ENCODE measurements at places on chromosomes 5 and 9.

DNA sequence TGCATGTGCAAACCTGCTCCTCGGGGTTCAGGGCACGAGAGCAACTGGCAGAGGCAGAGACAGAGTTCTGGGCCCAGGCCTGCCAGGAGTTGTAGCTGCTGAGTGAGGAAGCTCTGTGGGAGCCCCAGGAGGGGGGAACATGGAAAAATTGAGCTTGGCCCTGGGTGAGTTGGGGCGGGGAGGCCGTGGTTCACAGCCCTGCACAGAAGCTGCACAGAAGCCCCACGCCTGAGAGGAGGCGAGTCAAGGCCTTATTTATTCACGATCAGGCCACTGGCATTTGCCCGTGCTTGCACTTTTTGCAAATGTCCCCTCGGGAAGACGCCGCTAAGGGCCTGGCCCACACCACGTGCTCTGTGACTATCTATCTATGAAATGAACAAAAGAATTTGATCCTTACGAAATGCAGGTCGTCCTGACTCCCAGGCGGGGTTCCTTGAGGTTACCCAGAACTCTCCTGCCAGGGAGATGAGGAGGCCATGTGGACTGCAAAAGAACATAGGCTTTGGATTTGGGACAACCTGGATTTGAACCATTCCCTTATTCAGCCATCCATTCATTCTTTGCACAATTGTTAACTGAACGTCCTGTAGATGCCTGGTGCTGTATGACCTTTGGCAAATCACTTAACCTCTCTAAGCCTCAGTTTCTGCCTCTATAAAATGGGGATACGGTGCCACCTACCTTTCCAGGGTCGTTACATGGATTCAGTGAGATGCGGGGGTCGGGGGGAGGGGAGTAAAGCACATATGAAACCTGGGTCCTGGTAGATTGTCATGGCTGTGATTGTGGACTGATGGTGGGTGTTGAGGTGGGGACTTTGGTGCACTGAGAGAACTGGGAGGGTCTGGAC is 17.9 kb downstream of the COL27A1 start:
- no peak for DNase-seq

- DNase-seq: no peak
Observed at GRCh38 chr9:15468145-15468544, 42.6 kb downstream of the PSIP1 start.

DNA sequence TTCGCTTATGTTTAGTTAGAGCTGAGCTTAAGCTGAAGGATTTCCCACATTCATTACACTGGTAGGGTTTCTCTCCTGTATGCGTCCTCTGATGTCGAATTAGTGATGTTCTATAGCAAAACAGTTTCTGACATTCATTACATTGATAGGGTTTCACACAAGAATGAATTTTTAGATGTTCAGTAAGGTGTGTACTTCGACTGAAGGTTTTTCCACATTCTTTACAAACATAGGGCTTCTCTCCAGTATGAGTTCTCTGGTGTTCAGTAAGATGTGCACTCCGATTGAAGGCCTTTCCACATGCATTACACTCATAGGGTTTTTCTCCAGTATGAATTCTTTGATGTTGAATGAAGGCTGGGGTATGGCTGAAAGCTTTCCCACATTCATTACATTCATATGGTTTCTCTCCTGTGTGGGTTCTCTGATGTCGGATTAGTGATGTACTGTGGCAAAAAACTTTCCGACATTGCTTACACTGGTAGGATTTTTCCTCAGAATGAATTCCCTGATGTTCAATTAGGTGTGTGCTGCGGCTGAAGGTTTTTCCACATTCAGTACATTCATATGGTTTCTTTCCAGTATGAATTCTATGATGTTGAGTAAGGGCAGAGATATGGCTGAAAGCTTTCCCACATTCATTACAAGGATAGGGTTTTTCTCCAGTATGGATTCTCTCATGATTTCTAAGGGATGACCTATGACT is 14.6 kb downstream of the ZNF883 start:
- peak; percentile 2 for DNase-seq

DNA sequence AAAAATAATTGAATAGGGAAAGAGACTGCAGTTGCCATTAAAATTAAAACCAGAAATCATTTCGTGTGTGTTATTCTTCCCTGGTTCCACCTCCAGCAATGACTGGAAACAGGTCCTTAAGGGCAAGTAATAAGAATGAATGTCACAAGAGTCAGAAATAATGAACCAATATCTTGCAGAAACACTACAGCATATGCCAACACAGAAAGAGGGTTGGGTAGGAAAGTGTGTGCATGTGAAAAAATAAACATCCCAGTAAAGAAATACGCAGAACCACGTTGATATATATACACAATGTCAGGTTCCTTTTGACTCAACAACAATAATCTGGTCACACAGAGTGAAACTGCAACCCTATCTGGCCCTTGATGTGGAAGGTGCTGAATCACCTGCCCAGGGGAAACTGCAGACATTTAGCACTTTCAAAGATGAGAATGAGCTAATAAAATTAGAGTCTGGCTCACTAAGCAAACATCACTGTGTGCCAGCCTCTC is 15.0 kb downstream of the HMHB1 start:
- peak; percentile 25 for DNase-seq

- DNase-seq: no peak
Observed at GRCh38 chr5:10607023-10607665, 43.3 kb downstream of the ANKRD33B start.

DNA sequence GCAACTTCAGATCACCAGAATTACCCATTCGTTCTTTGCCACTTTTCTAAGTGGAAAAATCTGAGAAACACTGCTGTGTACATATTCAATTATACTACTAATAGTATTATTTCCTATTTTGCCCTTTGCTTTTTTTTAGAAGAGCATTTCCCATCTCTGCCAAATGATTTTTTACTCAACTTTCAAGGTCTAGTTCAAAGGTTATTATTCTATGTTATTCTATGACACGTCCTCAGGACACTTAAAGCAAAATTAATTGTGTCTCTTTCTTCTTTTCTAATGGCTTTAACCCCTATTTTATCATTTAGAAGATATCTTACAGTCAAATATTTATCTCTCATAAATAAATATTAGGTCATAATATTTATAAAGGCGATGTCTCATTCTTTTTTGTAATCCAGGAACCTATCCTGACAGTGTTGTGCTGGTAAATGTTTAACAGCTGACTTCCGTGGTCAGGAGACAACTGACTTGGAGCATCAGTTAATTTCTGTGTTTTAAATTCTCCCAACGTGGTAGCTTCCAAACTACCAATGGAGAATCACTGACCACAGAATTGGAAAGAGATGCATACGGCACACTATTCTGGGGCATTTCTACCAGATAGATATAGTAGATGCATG is 375.2 kb downstream of the ARRDC3 start:
- DNase-seq: no peak

DNA sequence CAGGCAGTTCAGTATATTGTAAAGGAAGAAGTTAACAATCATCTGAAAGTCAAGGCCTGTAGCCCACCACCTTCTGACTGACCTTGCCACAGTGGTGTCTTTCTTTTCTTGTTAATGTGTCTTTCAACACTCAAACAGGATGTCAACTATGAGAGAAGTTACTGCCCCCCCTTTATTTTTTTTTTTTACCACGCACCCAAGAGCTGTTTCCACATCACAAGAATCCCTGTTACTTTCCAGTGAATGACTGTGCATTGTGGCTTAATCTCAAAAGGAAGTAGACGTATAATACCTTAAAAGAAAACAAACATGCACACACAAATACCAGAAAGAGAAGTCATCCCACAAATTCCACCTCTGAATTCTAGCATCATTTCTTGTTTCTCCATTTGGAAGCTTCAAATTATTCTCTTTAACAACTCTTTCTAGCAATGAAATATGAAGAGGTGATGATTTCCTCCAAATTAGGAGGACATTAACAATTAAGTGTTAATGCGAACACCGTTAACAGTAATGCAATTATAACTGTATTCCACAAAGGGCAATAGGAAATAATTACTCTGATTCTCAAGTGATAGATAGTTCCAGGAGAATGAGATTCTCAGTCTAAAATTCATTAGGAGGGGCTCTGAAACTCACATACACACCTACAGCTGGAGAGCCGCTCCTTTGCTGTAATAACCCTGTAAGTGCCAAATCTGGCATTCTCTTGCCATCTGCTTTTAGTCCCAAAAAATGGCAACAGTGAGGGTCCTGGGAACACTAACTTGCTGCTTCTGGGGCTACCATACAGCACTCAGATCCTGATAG is 201.0 kb downstream of the EFNA5 start:
- DNase-seq: peak; percentile 70

- DNase-seq: no peak
Observed at GRCh38 chr5:67003685-67003934, 193.0 kb downstream of the CD180 start.

GRCh38 chr5:178058321-178059012 is 54.9 kb upstream of the N4BP3 start:
- no peak for DNase-seq

- peak; percentile 13 for DNase-seq
Observed at GRCh38 chr9:80061096-80061495, 489.3 kb downstream of the TLE4 start.

- DNase-seq: peak; percentile 14
Observed at GRCh38 chr5:38381361-38381760, 123.0 kb downstream of the EGFLAM start.

DNA sequence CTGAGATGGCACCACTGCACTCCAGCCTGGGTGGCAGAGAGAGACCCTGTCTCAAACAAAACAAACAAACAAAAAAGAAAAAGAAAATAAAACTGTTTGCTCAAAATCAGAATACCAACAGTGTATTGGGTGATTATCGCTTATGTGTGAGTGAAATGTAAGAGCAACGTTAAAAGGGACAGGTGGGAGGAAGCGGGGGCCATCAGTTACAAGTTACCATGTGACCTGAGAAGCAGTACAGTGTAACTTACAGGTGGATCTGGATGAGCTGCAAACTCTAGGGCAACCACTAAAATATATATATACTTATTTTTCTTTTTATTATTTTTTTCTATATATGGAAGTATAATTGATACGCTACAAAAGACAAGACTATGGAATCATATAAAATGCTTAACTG is 93.4 kb downstream of the KCNT1 start:
- DNase-seq: no peak

GRCh38 chr9:92245005-92245797 is 48.3 kb downstream of the IARS1 start:
- peak; percentile 88 for DNase-seq

DNA sequence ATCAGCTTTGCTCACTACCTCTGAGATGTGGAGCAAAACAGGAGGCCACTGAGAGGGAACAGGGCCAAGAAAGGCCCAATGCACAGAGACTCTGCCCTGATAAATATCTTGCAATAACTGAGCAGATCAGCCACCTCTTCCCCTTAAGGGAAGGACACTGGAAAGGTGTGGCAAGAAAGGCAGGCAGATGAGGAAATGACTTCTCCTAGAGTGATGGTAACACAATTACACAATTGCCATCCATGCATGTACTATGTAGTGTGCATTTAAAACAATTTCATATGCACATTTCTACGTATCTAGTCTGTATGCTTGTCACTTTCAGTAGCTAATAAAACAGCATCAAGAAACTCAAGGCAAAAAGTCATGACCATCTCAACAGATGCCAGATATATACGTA is 322.5 kb downstream of the DRD1 start:
- no peak for DNase-seq

GRCh38 chr9:92976431-92976830 is 29.1 kb downstream of the FGD3 start:
- no peak for DNase-seq

All from GM23248 (cell line).